ENCODE measurements at places on chromosomes 6 and 20.

DNA sequence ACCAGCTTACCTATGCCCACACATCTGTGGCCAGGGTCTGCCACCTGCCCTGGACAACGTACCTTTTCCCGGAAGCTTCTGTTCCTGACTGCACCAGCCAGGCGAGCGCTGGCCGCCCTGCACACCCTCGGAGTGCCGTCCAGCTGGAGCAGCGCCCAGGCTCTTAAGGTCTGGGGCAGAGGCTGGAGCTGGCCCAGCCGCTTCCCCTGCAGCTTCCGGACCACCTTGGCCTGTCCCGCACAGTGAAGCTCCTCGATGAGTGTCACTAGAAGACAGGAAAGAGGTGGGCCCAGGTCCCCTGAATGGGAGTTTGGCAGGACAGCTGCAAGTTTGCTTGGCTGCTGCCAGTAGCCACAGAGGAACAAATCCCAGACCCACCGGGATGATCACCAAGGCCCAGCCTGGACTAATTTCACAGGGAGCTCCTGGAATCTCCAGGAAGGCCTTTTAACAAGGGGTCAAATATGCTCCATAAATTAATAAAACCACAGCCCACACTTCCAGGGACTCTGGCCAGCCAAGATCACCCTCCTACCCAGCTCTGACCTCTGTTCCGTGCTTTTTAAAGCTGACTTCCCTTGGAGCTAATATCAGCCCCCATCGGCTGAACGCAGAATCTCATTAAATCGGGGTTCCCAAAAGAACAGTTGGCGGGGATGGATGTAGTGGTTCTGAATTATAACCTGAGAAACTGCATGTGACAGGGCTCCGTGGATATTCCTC lies 82.3 kb downstream of the PTPN1 start:
- DNase-seq: no peak

GRCh38 chr20:35238170-35238569 lies 11.7 kb downstream of the MMP24 start:
- no peak for DNase-seq

DNA sequence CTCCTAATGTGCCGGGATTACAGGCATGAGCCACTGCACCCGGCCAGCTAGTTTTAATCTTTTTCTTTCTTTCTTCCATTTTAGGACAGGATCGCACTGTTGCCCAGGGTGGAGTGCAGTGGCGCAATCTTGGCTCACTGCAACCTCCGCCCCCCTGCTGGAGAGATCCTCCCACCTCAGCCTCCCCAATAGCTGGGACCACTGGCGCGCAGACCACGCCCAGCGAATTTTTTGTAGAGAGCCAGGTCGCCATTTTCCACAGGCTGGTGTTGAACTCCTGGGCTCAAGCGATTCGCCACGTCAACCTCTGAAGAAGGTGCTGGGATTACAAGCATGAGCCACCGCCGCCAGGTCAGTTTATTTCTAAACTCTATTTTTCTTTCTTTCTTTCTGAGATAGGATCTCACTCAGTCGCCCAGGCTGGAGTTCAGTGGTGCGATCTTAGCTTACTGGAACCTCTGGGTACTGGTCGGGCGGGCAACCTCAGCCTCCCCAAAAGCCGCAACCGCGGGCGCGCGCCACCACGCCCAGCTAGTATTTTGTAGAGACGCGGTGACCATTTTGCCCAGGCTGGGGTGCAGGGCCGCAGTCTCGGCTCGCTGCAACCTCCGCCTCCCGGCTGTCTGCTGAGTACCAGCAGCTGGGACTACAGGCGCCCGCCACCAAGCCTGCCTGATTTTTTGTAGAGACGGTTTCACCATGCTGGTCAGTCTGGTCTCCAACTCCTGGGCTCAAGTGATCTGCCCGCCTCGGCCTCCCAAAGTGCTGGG lies 20.0 kb upstream of the LIN28B start:
- DNase-seq: no peak

GRCh38 chr20:36688630-36689029 lies 42.6 kb upstream of the SLA2 start:
- no peak for DNase-seq

DNA sequence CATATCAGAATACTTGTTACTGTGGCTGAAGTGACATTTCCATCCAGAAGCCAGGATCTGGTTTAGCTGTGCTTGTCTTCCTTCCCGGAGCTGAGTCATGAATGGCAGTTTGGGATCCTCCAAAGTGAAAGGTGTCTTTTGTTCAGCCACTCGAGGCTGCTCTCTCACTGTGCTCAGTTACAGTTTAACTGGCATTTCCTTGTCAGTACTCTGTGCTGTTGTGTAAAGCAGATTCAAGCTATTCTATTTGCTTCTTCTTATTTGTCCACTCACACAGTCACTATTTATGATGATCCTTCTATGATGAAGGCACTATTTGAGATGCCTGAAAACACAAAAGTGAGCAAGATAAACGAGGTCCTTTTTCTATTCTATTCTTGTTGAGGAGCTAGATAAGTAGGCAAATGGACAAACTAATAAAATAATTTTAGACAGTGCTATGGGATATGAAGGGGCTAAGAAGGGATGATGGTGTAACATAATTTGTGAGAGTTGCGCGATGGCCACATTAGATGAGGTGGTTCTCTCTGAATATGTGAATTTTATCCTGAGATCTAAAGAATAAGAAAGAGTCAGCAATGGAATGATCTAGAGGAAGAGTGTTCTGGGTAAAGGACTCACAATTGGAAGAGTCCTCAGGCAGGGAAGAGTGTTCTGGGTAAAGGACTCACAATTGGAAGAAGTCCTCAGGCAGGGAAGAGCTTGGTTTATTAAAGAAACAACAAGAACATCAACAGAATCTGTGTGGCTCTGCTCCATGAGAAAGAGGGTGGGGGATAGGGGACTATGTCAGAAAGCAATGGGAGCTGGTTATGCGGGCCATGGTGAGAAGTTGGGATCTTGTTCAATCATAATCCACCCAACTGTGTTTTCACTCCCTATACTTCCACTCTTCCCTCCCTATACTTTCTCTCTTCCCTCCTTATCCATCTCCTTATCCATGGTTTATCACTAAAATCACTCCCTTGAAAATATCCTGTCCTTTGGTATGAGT lies 40.1 kb downstream of the CYP24A1 start:
- no peak for DNase-seq

DNA sequence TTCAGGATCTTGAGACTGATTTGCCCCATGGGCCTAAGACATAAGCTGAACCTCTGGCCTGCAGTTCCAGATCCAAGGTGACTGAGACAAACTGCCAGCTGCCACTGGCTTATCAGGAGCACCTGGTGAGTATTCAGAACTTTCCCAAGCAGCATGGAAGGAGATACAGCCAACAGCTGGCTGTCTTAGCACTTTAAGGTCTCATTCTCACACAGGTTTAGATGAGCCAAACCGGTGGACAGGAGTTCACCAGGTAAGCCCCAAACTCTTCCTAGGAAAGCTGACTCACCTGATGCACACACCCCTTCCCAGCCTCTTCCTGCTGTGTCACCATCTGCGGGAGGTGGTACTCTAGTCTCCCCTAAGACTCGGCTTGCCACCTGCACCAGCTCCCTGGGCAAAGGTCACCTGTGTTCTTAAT lies at the start of gene BANF2:
Gene BANF2 (plus strand): TSS at position 36 of the 421 bp plus-strand sequence. CDS start 25,060 bp downstream, outside the sequence.
- DNase-seq: no peak

DNA sequence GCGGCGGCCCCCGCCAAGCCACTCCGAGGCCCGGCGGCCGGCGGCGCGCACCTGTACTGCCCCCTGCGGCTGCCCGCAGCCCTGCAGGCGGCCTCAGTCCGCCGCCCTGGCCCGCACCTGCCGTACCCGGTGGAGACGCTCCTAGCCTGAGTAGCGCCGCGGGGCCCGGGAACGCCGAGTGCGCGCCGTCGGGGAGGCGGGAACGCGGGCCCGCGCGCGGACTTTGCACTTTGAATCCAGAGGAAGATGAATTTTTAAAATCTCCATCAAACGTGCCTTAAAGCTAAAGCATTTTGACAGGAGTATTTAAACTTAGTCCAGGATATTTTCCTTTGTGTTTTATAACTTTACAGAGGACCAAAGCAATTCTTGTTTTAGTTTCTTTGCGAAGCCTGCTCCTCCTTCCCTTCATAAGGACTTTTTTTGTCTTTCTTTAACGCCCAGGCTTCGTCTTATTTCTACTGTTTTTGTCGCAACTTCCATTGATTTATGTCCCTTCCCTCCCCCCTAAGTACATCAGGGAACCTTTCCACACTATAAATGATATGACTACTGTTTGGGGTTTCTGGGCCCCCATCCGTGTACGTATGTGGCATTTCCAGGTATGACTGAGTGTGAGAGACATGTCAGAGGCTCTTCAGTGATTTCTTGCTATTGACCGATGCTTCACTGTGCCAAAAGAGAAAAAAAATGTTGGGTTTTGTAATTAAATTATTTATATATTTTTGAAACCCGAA lies 2.0 kb downstream of the FOXQ1 start:
- DNase-seq: no peak

- no peak for DNase-seq
Measured at GRCh38 chr6:144320741-144321140, 35.6 kb downstream of the UTRN start.

DNA sequence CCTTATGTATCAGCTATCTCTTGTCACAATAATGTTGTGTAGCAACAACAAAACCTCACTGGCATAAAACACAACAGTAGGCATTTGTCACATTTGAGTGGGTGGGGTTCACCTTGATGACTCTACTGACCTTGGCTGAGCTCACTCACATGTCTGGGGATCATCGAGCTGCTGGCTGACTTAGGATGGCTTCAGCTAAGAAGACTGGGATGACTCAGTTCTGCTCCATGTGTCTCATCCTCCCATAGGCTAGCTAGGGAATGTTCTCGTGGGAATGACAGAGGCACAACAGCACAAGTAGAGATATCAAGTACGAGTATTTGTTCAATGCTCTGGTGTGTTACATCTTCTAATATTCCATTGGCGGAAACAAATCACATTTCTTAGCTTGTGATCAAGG lies 167.9 kb downstream of the PLCB1 start:
- DNase-seq: no peak

DNA sequence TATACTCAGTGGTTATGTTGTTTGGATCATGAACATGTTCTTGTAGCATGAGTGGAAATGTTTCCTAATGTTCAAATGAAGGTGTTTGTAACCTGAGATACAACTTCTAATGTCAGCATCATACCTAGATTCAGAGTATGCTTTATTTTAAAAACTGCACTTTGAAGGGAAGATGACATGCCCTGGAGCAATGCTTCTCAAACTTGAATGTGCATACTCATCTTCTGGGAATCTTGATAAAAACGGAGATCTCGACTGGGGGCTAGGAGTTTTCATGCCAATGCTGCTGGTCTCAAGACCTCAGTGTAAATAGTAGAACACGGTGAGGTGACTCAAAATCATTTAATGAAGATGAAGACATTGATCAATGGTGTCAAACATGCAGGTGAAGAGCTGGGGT lies 440.0 kb upstream of the NOX3 start:
- DNase-seq: no peak

DNA sequence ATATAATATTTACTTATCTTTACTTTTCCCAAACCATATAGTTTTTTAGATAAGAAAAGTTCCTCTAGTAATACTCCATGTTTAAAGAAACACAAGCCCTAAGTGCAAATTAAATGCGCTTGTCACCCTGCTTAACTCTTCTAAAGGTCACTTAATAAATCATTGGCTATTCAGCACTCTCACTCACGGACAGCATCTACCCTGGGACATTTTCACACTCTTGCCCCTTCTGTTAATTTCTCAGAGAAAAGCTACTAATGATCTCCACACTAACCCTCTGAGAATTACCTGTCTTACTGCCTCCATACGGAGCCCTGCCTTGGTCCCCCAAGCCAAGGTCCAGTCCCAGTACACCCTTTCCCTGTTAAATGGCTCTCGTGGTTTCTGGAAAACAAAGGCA lies 102.2 kb downstream of the NRN1 start:
- DNase-seq: no peak

GRCh38 chr20:14777591-14777990 lies 440.2 kb upstream of the FLRT3 start:
- DNase-seq: no peak

GRCh38 chr20:12823734-12824133 lies 185.0 kb upstream of the SPTLC3 start:
- no peak for DNase-seq

DNA sequence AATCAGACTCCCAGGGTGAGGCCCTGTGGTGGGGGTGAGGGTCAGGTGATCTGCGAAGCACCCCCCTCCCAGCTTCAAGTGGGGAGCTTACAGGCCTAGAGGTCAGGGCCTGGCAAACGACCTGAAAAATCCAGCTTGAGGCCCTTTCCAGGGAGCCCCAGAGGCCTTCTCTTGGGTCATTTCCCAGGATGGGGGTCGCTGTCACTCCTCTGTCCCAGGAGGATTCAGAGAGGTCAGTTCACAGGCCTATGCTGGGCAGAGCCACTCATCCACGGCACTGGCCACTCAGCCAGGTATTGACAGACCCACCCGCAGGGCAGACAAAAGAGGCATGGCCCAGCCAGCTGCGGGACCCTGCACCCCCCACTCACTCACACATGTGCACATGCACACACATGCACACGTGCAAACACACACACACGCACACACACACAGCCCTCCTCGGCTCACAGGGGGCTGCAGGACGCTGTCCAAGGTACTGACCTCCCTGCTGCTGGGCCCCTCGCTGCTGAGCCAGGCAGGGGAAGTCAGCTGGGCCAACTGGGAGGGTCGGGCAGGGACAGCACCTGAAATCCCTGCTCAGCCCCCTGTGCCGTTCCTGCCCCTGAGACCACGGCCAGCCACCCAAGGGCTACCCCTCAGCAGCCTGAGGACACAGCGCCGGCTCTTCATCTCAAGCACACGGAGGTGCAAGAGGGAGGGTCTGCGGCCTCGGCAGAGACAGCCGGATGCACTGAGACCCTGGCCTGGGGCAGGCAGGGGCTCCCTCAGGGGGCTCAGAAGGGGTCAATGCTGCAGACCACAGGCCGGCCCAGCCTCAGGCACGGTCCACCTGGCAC lies 113.8 kb downstream of the TAF4 start:
- no peak for DNase-seq

DNA sequence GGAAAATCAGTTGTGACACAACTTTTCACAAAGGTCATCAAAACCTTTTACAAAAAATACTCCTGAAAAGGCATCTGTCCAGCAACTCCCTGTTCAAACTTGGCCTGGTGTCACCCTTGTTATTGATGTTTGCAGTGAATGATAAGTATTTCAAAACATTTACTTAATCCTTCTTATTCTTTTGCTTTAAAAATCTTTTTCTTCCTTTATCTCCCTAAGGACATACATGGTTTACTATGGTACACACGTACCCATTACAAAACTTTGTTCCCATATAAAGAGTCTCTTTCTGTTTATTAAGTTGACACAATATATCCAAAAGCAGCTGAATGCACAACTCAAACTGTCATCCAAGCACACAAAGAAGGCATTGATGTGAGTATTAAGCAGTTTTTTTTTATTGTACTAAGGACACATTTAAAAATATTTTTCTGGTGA lies 17.5 kb downstream of the GSTA2 start:
- DNase-seq: no peak

DNA sequence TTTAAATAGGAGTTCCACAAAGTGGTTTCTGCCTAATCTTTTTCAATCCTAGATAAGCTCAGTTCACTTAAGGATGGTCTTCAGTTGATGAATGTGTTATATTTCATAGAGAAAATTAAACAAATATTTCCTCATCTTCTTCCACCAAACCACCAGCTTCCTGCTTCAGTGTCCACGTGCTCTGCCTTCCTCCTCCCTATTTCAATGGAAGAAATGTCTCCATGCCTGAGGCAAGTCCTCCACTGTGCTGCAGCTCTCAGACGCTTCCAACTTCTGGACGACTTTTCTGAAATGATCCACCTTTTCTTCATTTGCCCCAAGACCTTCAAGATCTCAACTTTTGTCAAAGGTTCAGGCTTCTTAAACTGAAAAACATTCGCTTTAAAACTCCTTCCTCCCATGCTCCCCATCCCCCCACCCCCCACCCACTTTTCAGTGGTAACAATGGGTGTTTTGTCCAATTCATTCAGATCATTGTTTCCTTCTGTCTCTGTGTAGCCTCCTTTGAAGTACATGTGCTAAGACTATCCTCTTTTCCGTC lies 25.3 kb upstream of the FABP7 start:
- DNase-seq: no peak
